ENCODE measurements at places on chromosomes 13 and 19.

DNA sequence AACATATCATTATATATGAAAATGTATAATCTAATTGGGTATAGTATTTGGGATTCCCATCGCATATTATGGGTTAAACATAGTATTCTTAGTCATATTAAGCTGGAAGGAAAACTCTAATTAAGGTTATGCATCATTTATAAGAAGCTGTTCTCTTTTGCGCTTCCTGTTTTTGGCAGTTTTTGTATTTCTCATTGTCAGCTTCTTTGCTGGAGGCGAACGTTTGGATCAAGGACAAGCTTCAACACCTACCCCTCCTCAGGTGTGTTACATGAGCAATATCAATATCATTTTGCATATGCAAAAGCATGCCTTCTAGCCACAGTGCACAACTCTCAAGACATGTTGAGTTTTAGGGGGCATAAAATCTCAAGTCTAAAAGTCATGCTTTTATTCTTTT lies 439.8 kb downstream of the TDRD3 start:
- no peak overlapping the region for H3K4me3 ChIP-seq
- no peaks in the 10 kb centered on the region for H3K27me3 ChIP-seq
- no peaks in the 10 kb centered on the region for H3K36me3 ChIP-seq
- no peak for DNase-seq
- H3K4me1 ChIP-seq: no peaks in the 10 kb centered on the region

- H3K36me3 ChIP-seq: no peaks in the 10 kb centered on the region
- no peaks in the 10 kb centered on the region for H3K27me3 ChIP-seq
- H3K4me1 ChIP-seq: peaks cover 29% of the 10 kb centered on the region
- peak overlapping the region; percentile 1 for H3K4me3 ChIP-seq
- H3K27ac ChIP-seq: peak overlapping the region; percentile 86
Measured at GRCh38 chr19:14150041-14150769, 13.8 kb upstream of the ASF1B start.

DNA sequence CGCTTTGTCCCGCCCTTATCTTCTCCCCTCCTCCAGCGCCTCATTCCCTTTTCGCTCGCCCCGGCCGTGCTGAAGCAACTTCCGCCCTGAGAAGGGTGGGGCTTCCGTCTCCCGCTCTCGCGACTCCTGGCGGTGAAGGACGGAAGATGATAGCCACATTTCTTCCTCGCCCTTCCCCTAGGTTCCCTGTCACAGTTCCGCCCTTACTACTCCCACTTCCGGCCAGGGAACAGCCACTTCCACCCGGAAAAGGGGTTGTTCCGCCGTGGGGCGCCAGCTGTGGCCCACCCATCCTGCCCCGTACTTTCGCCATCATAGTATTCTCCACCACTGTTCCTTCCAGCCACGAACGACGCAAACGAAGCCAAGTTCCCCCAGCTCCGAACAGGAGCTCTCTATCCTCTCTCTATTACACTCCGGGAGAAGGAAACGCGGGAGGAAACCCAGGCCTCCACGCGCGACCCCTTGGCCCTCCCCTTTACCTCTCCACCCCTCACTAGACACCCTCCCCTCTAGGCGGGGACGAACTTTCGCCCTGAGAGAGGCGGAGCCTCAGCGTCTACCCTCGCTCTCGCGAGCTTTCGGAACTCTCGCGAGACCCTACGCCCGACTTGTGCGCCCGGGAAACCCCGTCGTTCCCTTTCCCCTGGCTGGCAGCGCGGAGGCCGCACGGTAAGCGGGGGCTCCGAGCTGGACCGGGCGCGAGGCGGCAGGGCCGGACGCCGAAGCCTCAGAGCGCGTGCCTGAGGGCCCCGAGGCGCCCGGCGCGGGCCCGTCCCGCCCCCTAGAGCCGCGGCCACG lies at the start of gene RPS19:
Gene RPS19 (plus strand): TSS at position 638 of the 801 bp plus-strand sequence. CDS start 520 bp downstream, outside the sequence.
- H3K4me1 ChIP-seq: peaks cover 41% of the 10 kb centered on the region
- H3K27me3 ChIP-seq: no peaks in the 10 kb centered on the region
- peak within 1 kb of the TSS; percentile 94 for H3K4me3 ChIP-seq
- H3K36me3 ChIP-seq: no peaks in the 10 kb centered on the region
- peak within 1 kb of the TSS; percentile 92 for H3K27ac ChIP-seq

- no peaks in the 10 kb centered on the region for H3K27me3 ChIP-seq
- no peaks in the 10 kb centered on the region for H3K4me1 ChIP-seq
- no peaks in the 10 kb centered on the region for H3K36me3 ChIP-seq
- no peak for DNase-seq
Measured at GRCh38 chr19:31427857-31428256, 78.6 kb upstream of the TSHZ3 start.

GRCh38 chr13:103238441-103238840 lies 172.2 kb upstream of the SLC10A2 start:
- no peak overlapping the region for H3K27ac ChIP-seq
- H3K27me3 ChIP-seq: no peaks in the 10 kb centered on the region

GRCh38 chr19:5891572-5891937 lies 12.0 kb downstream of the NDUFA11 start:
- no peaks in the 10 kb centered on the region for H3K27me3 ChIP-seq
- H3K27ac ChIP-seq: no peak overlapping the region
- no peak overlapping the region for H3K4me3 ChIP-seq
- DNase-seq: no peak

GRCh38 chr13:60273971-60274527 lies 110.3 kb upstream of the DIAPH3 start:
- H3K36me3 ChIP-seq: no peaks in the 10 kb centered on the region
- H3K27me3 ChIP-seq: no peaks in the 10 kb centered on the region
- H3K4me3 ChIP-seq: no peak overlapping the region
- no peak for DNase-seq
- no peaks in the 10 kb centered on the region for H3K4me1 ChIP-seq

DNA sequence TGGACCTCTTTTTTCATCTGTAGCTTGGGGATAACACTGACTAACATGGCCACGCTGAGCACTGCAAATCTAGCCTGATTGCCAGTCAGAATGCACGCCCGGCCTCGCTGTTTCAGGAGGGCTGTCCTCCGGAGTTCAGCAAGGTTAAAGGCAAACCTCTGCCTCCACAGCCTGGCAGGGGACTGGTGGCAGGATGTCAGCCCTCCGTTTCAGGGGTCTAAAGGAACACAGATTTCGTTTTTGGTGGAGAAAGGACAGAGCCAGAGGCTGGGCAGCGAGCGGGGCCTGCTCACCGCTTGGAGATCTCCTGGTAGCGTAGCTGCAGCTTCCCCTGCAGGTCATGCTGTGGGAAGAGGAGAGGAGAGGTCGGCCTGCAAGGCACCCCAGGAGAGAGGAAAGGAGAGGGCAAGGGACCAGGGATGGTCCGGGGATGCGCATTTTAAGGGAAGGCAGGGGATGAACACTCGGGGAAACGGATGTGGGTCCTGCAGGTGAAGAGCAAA lies 560 bp downstream of the NDUFA7 start:
- no peak for DNase-seq
- H3K4me3 ChIP-seq: peak overlapping the region; percentile 83
- H3K36me3 ChIP-seq: peaks cover 17% of the 10 kb centered on the region
- peak overlapping the region; percentile 95 for H3K27ac ChIP-seq
- peaks cover 37% of the 10 kb centered on the region for H3K4me1 ChIP-seq

- no peak overlapping the region for H3K4me3 ChIP-seq
- H3K27ac ChIP-seq: no peak overlapping the region
- H3K36me3 ChIP-seq: no peaks in the 10 kb centered on the region
- H3K27me3 ChIP-seq: no peaks in the 10 kb centered on the region
Measured at GRCh38 chr19:33408116-33408515, 34.6 kb downstream of the CEBPG start.

GRCh38 chr19:53333066-53333462 lies 485 bp upstream of the ZNF845 start:
- peak overlapping the region; percentile 56 for H3K4me3 ChIP-seq
- H3K4me1 ChIP-seq: peaks cover 7% of the 10 kb centered on the region
- H3K36me3 ChIP-seq: no peaks in the 10 kb centered on the region

- no peaks in the 10 kb centered on the region for H3K27me3 ChIP-seq
- DNase-seq: no peak
- no peak overlapping the region for H3K27ac ChIP-seq
- H3K4me3 ChIP-seq: no peak overlapping the region
Measured at GRCh38 chr13:110499621-110500281, 61.8 kb downstream of the RAB20 start.

GRCh38 chr13:24192057-24192810 lies 31.7 kb downstream of the SPATA13 start:
- no peaks in the 10 kb centered on the region for H3K4me1 ChIP-seq
- no peak for DNase-seq
- no peak overlapping the region for H3K27ac ChIP-seq
- H3K36me3 ChIP-seq: no peaks in the 10 kb centered on the region
- H3K4me3 ChIP-seq: no peak overlapping the region
- no peaks in the 10 kb centered on the region for H3K27me3 ChIP-seq

GRCh38 chr19:48768994-48769713 lies 13.8 kb downstream of the FGF21 start:
- no peak overlapping the region for H3K27ac ChIP-seq
- DNase-seq: no peak
- H3K27me3 ChIP-seq: no peaks in the 10 kb centered on the region

DNA sequence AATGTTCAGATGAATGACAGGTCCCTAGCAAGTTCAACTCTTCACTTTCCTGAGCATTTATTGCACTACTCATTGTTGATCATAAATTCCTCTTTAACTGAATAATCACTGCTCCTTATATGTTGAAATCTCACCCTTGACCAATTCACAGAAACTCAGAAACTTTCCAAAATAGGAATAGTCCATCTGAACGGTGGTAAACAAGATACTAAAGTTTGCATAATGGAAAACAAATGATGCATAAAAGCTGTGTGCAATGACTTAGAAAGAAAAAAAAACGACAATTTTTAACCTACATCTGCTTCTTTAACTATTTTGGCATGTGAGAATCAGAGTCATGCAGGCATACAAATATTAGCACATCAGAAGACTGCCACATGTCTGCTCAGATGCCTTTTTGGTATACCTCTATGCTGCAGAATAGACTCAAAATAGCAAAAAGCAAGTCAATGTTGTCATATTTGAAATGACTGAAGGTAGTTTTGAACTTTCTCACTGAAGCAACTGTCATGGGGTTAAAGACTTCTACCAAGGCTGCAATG lies 34.8 kb downstream of the SLC10A2 start:
- no peaks in the 10 kb centered on the region for H3K36me3 ChIP-seq
- no peaks in the 10 kb centered on the region for H3K4me1 ChIP-seq
- H3K27me3 ChIP-seq: no peaks in the 10 kb centered on the region
- DNase-seq: no peak

GRCh38 chr19:1063909-1064660 lies 2.9 kb upstream of the ARHGAP45 start:
- H3K4me1 ChIP-seq: peaks cover 36% of the 10 kb centered on the region

DNA sequence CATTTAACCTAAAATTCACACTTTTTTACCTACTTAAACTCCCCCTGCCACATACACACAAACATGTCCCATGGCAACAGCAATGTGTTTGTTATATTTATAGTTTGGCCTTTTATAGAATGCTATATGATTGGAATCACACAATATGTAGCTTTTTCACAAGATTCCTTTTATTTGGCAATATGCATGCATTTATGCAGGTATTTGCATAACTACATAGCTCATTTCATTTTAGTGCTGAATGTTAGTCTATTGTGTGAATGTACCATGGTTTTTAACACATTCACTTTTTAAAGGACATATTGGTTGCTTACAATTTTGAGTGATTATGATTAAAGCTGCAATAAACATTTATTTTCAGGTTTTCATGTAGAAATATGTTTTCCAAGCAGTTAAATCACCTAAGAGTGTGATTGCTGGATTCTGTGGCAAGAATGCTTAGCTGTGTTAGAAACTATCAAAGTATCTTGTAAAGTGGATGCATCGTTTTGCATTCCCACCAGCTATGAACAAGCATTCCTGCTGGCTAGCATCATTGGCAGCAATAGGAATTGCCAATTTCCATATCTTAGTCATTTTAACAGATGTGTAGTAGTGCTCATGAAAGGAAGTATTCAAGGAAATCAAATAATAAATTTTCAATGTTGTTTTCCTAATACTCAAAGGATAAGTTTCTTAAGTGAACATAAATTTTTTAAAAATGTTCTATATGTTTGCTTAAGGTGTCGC lies 557.0 kb downstream of the SLITRK1 start:
- no peaks in the 10 kb centered on the region for H3K4me1 ChIP-seq
- no peak for DNase-seq
- no peak overlapping the region for H3K27ac ChIP-seq
- no peak overlapping the region for H3K4me3 ChIP-seq
- H3K27me3 ChIP-seq: no peaks in the 10 kb centered on the region
- no peaks in the 10 kb centered on the region for H3K36me3 ChIP-seq

GRCh38 chr13:99980824-99981734 lies 505 bp upstream of the ZIC2 start:
- H3K27ac ChIP-seq: no peak overlapping the region
- H3K4me3 ChIP-seq: peak overlapping the region; percentile 46
- H3K27me3 ChIP-seq: peaks cover 59% of the 10 kb centered on the region
- peaks cover 21% of the 10 kb centered on the region for H3K4me1 ChIP-seq

DNA sequence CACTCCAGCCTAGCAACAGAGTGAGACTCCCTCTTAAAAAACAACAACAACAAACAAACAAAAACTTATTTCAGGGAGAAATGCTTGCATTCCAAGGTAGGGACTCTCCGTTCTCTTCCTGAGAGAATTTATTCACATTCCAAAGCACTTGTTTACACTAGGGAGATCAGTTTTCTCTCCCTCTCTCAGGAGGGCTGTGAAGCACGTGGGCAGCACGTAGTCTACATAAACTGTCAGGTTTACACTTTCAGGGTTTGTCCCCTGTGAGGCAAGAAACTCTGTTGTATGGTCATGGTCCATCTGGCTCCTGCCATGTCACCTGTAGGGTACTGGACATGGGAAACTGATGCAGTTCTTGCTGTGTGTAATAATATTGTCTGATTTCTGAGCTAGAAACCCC lies 31.6 kb downstream of the WDR87 start:
- H3K36me3 ChIP-seq: no peaks in the 10 kb centered on the region
- H3K27ac ChIP-seq: no peak overlapping the region
- H3K4me3 ChIP-seq: no peak overlapping the region
- no peak for DNase-seq

DNA sequence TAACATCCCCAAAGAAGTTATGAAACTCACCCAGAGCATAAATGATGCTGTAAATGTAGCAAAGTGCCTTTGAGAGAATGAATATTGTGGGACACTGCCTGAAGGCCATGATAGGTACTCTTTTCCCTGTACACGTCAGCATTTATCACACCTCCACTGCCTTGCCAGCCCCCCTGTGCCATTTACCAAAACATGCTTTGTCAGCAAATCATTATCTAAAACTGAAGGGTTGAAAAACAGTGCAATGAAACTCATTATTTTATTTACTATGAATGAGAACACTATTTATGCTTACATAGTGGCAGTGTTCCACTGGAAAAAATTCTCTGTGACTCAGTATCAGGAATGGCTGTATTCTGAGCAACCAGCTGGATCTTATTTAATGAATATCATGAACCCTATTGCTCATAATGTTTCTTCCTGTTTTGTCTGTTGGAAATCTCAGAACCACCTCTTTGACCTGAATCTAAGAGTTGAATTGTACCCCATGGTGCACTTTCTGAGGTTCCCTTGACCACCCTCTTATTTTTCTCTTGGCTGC lies 564.1 kb downstream of the DCT start:
- no peaks in the 10 kb centered on the region for H3K36me3 ChIP-seq
- no peak for DNase-seq
- H3K4me3 ChIP-seq: no peak overlapping the region
- H3K27ac ChIP-seq: no peak overlapping the region

DNA sequence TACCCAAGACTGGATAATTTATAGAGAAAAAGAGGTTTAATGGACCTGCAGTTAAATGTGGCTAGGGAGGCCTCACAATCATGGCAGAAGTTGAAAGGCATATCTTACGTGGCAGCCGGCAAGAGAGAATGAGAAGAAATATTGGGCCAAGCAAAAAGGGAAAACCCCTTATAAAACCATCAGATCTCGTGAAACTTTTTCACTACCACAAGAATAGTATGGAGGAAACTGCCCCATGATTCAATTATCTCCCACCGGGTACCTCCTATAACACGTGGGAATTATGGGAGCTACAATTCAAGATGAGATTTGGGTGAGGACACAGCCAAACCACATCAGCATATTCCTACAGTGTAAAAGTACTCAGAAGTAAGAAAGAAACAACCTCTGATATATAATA lies 4.7 kb upstream of the KBTBD7 start:
- no peak for DNase-seq
- no peaks in the 10 kb centered on the region for H3K4me1 ChIP-seq
- H3K4me3 ChIP-seq: no peak overlapping the region
- H3K27me3 ChIP-seq: no peaks in the 10 kb centered on the region

Data from vagina (tissue), 2 donors.